ENCODE measurements at places on chromosomes 3 and 15. TPM values are rescaled to one million over a fixed set of nuclear protein-coding genes. Genes with fewer than 3 reads are reported as not detected.

Gene MESP2
- polyA plus RNA-seq: 0.12 TPM

Gene SLC9C1
- 0.07 TPM for polyA plus RNA-seq

Gene NR1I2
- polyA plus RNA-seq: 0.26 TPM

Gene MME
- polyA plus RNA-seq: 0.65 TPM

Gene GOLGA8N
- 18.6 TPM for polyA plus RNA-seq

Gene AGTR1
- 1.5 TPM for polyA plus RNA-seq

Gene RARB
- 0.49 TPM for polyA plus RNA-seq

Gene SCAANT1
- not detected for polyA plus RNA-seq

Measured in pancreas (tissue), 10 donors.